ENCODE measurements at places on chromosomes 12 and 14.

- DNase-seq, result no peak
Measured at GRCh38 chr12:21476949-21477348, 24.5 kb downstream of the RECQL start.

- peak; percentile 49 for DNase-seq
Measured at GRCh38 chr14:50666772-50667683, 1.1 kb downstream of the SAV1 start.

DNA sequence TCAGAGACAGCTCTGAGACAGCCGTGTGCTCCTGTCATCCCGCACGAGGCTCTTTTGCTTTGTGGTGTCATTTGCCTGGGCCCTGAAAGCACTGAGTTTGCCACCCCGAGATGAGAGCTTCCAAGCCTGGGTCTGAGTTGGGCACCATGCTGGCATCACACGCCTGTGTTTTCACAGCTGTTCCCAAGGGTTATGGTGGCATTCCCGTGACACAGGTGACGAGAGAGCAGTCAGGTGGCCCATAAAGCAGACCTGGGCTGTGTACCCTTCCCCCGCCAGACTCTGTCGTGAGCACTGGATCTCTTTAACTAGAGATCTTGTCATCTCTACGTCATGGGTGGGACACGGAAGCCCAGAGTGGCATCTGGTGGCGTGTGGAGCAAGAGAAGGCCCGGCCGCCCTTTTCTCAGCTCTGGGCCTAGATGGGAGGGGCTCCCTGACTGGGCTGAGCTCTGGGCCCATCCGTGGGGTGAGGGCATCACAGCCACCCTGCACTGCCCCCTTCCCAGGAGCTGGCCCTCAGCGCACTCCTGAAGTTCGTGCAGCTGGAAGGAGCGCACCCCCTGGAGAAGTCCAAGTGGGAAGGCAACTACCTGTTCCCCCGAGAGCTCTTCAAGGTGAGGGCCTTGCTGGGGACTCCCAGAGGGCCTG, 2.6 kb downstream of the NOC4L start:
- no peak for DNase-seq

- DNase-seq, result peak; percentile 26
Measured at GRCh38 chr12:66066137-66066928, 64.2 kb downstream of the LLPH start.

- DNase-seq, result no peak
Measured at GRCh38 chr14:36844443-36845195, 183.0 kb downstream of the PAX9 start.

DNA sequence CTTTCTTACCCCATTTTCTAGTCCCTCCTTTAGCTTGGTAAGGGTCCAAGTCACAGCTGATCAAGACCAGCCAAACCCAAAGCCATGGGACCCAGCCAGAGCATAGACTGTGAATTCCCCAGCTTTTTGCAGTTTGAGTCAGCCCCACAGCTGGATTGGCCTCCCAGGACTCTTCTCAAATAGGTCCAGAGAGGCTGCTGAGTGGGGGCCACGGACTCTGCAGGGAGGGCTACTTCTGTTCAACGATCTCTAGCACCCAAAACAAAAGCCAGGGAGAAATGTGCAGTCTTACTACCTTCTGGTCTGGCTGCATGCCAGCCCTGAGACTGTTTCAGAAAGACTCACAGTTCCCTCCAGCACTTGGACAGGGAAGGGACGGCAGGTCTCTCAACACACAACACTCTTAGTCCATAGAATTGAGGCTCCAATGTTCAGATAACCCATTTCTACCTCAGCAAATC, 1.6 kb downstream of the VDR start:
- peak; percentile 48 for DNase-seq

DNA sequence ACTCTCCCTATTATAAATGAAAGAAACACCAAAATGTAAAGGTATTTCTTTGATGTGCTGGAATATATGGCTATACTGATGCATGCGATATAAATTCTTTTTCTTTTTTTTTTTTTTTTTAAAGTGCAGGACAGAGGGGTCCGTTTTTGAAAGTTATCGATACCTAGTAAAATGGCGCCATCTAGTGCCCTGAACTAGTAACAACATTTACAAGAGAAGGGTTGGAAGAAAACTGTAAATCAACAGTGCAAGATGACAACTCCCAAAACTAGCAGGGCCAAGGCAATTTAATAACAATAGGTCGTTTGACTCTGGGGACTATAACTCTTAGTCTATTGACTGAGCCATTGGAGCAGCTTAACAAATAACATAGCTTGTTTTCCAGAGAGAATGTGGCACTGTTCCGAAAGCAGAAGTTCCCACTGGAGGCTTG, 137.7 kb downstream of the SPTSSA start:
- peak; percentile 3 for DNase-seq
